Activated naive CD8-positive, alpha-beta T cell treated with anti-CD3 and anti-CD28 coated beads, Interleukin-2, amount 50 U/mL, for 24 hours (primary cell): ENCODE measurements at places on chromosomes 16 and 17.

DNA sequence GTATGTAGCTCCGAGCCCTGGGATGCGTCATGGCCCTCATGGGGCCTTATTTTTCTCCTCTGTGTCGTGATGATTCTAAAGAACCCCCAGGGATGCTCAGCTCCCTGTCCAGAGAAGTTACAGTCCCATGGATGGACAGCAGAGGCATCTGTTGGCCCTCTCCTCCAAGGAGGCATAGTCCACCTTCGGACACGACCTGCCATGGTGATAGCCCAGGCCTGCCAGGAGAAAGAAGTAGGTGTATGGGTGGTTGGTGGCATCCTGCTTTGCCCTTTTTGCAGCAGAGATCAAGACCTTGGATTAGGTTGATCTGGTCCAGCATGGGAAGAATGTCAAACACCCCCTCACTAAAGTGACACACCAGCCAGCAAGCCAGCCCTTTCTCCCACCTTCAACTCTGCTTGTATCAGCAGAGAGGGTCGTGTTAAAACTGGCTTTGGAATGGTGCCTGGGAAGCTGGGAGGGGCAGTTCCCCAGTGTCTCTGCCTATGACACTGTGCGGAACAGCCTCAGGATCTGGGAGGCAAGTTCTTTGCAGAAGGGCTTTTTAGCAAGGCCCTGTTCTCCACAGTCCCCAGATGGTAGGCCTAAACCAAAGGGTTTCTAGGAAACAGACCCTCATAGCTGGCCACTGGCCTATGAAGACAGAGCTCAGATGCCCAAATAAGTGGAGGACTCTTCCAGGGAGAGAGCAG, 259.9 kb upstream of the RPL38 start:
- no peak for DNase-seq

- no peak for DNase-seq
Measured at GRCh38 chr17:11324846-11325420, 83.9 kb downstream of the SHISA6 start.

- no peak for DNase-seq
Measured at GRCh38 chr17:43782913-43783680, 2.9 kb downstream of the CFAP97D1 start.

DNA sequence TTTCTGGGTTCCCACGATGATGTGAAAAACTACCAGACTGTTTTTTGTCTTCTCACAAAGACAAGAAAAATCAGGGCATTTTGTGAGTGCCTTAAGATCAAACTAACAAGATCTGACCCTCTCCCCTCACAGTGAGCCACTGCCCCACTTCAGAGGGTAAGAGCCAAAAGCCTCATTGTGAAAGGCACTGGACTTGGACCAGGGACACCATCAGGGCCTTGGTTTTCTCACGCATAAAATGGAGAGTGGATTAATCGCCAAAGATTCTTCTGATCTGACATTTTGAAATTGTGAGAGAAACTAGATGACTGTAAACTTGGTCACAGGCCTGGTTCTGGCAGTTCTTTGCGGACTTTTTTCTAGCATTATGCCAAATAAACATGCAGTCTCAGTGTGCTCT, 21.0 kb upstream of the ENDOV start:
- no peak for DNase-seq

- DNase-seq, result no peak
Measured at GRCh38 chr17:7651665-7652387, 1.1 kb downstream of the ATP1B2 start.
